ENCODE measurements at places on chromosomes 3 and 15.

DNA sequence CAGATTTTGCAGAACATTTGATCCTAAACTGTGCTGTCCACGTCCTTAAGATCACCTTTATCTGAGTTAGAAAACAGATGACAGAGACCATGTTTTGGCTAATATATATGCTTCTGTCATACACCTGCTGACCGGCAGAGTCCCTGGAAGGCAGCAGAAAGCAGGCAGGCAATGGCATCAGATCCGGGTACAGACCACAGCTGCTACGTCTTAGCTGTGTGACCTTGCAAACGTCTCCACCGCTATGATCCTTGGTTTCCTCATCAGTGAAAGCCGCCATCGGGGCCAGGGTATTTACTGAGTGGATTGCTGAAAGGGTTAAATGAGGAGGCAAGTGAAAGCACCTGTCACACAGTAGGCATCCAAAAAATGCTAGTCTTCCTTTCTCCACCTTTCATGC lies 72.1 kb downstream of the ABTB1 start:
- no peak for DNase-seq

DNA sequence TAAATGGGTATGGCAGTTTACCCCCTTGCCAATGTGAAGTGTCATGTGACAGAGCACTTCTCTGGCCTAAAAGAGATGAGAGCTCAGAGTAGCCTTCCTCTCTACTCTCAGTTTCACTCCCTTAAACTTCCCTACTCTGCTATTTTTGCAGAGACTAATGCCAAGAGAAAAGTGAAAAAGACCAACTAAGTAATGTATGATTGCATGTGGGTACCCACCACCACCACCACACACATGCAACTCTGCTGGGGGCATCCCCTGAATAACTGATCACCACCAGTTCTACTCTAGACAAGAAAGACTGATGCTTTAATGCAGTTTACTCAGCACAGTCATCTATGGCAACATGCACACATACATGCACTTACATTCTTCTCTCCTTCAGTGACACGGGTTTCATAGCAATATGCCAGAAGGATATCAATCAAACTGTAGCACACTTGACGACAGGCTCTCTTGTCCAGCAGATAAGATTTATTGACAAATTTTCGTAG lies 31.3 kb downstream of the SHQ1 start:
- no peak for DNase-seq

DNA sequence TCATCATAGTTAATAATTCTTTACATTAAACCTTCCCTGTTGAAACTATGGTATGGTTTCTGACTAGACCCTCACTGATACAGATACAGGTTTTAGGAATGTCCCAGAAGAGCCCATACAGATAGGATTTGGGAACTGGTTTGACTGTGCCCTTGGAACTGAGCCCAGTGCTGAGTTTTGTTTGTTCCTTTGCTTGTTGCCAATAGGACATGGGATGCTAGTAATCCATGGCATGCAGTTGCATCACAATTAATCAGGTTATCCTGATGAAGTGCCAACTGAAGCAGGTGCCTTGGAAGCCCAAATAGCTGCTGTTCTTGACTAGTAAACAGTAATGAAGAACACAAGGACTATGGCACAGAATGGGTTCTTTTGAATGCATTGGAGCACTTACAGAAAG lies 230.6 kb downstream of the NEK10 start:
- no peak for DNase-seq

DNA sequence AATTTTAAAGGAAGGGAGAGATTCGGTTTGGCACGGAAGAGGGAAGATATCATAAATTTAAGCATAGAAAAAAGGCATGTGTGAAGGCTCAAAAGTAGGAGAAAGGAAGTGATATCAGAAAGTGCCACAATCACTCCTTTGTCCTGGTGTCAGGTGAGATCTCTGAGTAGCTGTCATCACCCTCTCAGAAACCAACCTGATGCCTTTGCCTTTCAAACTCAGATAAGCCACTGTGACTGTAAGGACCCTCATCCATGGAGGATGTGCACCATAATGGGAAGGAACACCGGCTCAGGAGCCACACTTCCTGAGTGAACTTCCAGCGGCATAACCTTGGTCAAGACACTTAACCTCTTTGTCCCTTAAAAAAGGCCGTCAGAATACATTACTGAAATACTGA lies 318.7 kb upstream of the SEMA6D start:
- DNase-seq, result no peak

GRCh38 chr15:77384086-77384485 lies 35.8 kb downstream of the PEAK1 start:
- no peak for DNase-seq

DNA sequence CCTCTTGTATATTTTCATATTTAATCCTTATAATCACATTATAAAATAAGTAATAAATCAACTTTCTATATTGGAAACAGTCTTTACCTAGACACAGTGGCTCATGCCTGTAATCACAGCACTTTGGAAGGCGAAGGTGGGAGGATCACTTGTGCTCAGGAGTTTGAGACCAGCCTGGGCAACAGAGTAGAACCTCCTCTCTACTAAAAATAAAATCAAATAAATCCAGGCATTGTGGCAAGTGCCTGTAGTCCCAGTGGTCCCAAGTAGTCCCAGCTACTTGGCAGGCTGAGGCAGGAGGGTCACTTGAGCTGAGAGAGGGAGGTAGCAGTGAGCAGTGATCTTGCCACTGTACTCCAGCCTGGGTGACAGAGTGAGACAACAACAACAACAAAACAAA lies 975.1 kb downstream of the ROBO1 start:
- DNase-seq, result no peak

GRCh38 chr15:74828835-74829234 lies 2.4 kb downstream of the CPLX3 start:
- DNase-seq, result no peak

- DNase-seq, result no peak
Measured at GRCh38 chr15:85426481-85426880, 46.1 kb downstream of the AKAP13 start.

GRCh38 chr3:188236271-188236670 lies 82.3 kb downstream of the LPP start:
- DNase-seq, result no peak

- no peak for DNase-seq
Measured at GRCh38 chr15:71804226-71804625, 6.1 kb upstream of the NR2E3 start.

DNA sequence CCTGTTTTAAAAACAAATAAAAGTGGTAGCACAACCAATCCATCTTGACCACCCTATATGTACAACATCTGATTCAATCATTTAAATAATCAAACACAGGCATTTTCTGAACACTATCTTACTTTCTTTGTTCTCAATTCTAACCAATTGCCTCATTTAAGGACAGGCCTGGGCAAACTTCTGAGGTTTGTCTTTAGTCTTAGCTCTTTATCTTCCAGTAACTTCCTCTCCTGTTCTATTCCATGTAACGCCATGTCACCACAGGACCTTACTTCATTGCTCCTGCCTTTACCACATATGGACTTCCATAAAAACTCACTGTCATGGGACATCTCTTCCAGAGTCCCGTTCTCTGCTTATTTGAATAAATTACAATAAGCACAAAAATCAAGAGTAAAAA lies 14.9 kb downstream of the HDGFL3 start:
- no peak for DNase-seq

GRCh38 chr15:85003593-85004312 lies 22.1 kb downstream of the PDE8A start:
- no peak for DNase-seq

DNA sequence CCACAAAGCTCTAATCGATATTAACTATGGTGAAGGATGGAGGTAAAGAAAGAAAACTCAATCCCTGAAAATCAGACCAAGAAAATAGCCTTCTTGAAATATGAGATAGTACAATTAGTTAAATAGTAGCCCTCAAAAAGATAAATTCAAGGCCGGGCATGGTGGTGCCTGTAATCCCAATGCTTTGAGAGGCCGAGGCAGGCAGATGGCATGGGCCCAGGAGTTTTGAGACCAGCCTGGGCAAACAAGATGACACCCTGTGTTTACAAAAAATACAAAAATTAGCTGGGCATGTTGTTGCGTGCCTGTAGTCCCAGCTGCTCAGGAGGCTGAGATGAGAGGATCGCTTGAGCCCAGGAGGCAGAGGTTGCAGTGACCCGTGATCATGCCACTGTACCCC lies 31.6 kb upstream of the CEP152 start:
- no peak for DNase-seq

DNA sequence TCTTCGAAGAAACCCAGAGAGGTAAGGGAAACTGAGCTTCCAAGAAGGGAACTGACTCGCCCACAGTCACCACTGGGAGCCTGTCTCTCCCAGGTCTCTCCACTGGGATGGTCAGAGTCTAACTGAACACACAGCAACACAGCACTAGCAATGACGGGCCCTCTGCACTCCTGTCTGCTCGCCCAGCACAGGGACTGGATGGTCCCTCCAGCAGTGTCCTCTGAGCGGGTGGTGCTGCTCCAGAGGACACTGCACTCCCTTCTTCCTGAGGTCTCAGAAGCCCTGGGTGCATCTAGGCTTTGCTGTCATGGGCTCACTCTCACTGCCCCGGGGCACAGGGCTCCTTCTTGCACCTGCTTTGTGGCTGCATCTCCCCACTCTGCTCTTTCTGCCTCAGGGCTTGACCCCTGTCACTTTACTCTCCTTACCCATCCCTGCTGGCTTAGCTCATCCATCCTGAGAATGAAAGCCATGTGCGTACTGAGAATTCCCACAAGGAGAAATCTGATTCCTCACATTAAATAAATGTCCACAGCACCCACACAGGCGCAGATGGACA lies 356.6 kb downstream of the GABRG3 start:
- no peak for DNase-seq

DNA sequence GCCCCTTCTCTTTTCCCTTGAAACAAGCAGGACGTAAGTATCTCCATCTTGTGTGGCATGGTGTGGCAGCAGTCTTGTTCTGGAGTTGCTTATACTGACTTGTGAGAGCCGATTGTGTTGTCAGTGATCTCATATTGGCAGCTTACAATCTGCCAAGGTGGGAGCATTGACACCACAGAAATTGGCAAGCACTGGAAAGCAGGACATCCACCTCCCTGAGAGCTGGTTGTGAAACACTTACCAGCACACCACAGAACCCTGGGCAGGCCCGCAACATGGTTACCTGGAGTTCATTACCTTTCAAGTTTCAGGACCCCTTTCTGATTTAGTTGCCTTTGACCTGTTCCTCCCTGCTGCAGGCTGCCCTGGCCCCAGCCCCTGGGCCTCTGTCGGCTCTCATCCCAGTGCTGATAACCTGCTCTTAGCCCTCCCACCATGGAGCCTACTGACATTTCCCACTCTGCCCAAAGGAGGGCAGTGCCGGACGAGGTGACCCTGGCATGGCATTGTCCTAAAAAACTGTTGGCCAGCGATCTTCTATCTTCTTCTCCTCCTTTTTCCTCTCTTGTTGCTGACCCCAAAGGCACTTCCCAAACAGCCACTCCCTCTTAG lies 10.6 kb upstream of the ATP2B2 start:
- no peak for DNase-seq

Data from fibroblast of skin of left quadriceps (primary cell).